BJ (cell line): ENCODE measurements at places on chromosomes 6 and 20.

DNA sequence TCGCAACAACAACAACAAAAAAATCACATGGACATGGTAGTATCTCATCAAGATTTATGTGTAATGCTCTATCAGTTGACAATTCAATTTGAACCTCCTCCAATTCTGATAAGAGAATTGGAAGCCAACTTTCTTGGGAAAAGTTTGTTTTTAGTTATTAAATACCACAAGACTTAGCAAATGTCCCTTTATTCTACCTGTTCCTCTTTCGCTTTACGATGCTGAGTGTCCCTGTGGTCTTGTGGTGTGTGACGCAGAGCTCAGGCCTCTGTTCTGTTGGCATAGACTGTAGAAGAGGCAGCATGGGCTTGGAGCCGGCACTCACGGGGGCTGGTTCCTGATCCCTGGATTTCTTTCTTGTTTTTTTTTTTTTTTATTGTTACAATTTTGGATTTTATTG lies 76.7 kb downstream of the PSMB1 start:
- no peak for DNase-seq

DNA sequence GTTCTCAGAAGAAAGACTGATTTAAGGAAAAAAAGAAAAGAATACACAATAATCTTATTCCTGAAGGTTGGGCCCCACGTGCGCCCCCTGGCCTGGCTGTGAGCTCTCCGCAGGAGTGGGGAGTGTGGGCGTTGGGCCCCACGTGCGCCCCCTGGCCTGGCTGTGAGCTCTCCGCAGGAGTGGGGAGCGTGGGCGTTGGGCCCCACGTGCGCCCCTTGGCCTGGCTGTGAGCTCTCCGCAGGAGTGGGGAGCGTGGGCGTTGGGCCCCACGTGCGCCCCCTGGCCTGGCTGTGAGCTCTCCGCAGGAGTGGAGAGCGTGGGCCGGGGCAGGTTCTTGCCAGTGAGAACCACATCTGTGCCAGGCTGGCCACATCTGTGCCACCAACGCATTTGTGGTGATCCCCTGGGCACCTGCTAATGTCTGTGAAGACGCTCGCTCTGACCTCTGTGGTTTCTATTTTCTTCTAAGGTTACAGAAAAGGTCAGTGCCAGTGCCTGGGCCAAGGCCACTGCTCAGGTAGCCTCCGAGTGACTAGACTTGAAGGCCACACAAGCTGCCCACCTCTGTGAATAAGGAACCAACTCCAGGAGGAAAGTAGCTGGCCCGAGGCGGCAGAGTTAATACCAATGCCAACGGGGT lies 41.0 kb downstream of the WDR27 start:
- no peak for DNase-seq

DNA sequence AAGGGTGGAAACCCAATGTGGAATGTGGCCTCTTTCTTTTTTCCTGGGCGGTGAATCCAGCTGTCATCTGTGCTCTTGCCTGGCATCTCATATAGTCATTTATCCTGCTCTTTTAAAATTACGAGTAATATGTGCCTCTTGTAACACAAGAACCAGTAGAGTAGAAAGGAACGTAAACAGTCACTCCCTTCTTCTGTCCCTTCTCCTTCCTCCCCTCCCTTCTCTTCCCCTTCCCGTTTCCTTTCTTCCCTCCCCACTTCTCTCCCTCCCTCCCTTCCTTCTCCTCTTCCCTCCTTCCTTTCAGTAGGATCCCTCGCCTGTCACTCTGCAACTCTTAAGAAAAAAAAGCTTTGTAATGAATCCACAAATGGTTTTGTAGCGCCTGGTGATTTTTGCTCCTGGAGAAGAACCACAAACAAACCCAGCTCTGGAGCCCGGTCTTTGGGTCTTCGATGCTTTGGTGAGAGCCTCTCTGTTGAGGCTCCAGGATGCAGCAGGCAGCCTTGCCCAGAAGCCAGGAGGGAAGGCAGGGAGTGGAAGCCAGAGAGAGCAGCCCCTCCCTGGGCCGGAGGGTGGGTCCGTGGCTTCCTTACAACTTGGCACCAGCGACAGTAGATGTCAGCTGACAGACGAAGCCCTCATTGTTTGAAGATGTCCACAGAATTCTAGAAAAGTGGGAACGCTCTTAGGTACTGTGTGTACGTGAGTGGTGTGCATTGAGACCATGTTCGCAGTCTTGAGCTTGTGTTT lies 15.0 kb downstream of the DUSP22 start:
- no peak for DNase-seq

DNA sequence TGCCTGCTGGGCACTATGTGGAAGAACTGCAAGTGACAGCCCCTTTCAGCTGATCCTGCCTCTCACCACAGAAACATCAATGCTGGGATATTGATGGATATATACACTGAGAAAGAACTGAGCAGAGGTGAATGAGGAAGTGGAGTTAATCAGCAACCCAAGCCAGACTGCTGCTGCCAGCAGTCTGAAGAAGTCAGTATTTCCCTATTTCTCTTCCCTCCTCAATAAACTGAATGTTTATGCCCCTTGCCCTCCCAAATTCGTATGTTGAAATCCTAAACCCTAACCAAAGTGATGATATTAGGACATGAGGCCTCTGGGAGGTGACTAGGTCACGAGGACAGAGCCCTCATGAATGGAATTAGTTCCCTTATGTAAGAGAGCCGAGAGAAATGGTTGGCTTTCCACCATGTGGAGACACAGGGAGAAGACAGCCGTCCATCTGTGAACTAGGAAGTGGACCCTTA lies 76.3 kb downstream of the CDK19 start:
- no peak for DNase-seq

- DNase-seq: no peak
Observed at GRCh38 chr20:60765821-60766403, 486.1 kb upstream of the CDH4 start.

- no peak for DNase-seq
Observed at GRCh38 chr20:22949331-22950109, 85.6 kb upstream of the SSTR4 start.

DNA sequence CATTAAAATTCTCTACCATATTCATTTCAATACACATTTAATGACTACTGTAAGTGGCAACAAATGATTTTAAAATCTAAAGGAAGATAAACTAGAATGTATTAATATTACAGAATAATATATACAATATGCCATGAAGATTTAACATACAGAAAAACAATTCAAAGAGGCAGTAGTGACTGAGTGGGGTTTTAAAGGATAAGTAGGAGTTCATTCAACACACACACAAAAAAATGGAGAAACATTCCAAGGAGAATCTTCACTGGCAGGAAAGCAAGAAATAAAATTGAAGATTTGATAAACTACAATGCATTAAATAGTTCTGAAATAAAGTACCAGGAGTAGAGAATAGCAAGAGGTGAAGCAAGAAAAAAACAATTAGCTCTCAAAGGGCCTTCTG lies 215.1 kb downstream of the IBTK start:
- no peak for DNase-seq

GRCh38 chr20:32521780-32522525 lies 63.2 kb downstream of the NOL4L start:
- no peak for DNase-seq

DNA sequence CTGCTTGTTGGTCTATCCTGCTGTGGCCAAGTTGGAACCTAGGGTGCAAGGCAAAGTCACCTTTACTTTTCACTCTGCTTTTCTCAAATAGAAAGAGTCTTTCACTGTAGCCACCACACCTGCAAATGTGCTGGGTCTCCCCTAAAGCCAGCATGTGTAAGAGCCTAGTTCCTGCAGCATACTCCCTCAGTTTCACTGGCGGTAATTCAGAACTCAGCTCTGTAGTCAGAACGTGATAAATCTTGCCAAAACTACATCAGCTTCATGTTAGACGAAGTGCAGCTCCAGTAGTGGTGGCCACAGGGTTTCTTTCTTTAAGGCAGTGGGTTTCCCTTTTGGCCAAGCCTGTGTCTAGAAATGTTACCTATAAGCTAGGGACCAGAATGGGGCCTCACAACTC lies 72.0 kb upstream of the HMGCLL1 start:
- no peak for DNase-seq

GRCh38 chr20:16003310-16003709 lies 569.9 kb downstream of the KIF16B start:
- DNase-seq: no peak

GRCh38 chr6:144912474-144912873 lies 627.3 kb downstream of the UTRN start:
- peak; percentile 67 for DNase-seq

GRCh38 chr6:32255199-32256153 lies 31.6 kb upstream of the NOTCH4 start:
- DNase-seq: peak; percentile 54

DNA sequence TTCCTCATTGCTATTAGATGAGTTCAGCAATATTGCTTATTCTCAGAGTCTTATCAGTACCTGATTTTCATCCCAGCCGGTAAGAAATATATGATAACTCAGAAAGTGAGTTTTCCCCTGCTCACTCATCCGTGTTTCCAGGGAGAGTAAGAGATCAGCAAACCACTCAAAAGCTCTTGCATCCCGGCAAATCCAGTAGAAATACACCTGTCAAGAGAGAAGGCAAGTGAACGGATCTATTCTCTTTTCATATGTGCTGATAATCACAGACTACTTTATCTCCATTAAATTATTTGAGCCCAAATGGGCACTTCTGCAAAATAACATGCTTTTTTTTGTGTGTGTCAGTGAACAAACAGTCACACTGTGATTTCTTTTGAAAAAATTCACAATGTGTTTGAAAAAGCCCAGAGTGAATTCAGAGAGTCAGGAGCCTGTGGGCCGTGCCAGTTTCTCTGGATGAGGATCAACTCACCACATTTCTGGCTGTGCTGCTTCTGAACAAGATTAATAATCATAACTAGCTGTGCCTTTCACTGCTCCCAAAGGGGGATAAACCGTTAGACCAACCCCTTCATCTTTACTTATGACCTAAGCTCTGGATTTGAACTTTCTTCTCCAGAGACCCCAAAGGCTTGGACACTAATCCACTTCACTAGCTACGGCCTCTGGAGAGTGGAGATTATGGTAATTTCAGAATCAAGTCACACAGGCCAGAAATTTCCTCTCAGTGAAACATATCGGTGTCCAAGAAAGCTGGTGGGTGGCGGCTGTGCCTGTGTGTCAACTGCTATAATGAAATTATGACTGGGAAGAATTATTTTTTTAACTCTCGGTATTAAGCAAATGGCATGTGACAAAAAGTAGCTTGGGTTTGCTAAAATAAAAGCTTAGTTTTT lies 44.2 kb downstream of the NOX3 start:
- DNase-seq: no peak
